ENCODE measurements at places on chromosomes 11 and 22.

DNA sequence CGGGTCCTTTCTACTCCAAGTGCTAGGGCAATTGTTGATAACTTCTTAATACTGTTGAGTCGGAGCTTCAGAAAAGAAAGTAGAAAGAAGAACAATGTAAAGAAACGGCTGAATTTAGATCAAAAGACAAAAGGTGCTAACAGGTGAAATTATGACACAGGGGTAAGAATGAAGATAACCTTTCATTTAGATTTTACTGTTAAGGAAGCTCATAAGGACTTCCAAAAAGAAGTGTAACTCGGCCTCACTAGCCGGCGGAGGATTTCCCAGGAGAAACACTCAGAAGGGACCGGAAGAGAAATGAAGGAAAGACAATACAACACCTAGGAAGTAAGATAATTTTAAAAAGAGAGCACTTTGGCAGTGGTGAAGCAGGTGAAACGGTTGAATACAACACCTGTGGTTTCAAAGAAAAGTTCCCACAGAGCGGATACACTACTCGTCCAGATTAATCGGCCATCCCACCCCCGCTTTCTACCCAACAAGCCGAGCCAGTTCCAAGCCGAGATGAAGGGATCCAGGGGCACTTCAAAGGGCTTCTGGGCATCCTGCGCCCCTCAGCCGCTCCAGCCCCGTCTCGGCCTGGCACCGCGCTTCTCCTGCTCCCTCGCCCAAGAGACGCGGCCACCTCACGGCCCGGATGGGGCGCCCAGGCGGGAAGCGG, 737 bp downstream of the PPP2R1B start:
- DNase-seq, result no peak

DNA sequence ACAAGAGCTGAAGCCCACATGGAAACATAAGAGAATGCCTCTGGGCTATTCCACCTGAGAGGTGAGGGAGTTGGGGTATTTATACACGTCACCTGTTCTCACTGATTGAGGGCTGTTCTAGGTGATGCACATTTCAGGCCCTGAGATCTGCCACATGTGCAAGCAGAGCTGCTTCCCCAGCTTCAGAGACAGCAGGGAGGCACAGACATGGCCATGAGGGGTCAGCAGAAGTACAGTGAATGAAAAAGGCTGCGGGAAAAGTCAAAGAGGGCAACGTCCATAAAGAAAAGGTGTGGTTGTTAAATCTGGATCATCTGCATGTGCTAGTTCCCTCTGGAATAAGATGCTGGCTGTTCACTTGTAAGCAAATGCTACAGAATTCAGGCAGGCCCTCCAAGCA, 75.4 kb downstream of the GAB4 start:
- peak; percentile 5 for DNase-seq

DNA sequence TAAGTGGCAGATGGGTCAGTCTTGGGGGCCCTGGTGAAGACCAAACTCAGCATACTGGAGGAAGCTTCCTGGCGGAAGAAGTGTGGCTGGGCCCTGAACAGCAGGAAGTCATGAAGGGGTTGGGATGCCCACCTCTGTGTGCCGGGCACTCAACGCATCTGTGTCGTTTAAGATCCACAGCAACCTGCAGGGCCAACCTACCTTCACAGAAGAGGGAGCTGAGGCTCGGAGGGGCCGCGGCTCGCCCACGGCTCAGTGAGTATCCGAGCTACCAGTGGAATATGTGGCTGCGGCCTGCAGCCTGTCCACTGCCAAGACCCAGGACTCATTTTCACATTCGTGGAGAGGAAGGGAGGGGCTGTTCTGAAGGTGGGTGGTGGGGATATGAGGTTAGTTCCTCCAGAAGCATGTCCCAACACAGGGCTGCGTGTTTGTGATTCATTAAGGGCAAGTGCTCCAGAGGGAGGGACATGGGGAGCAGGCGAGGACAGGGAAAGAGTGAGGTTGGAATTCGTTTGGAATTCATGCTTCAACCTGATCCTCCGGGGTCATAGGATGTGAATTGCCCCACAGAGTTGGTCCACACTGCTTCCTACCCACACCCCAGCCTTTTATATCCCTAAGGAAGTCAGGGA, 99.6 kb downstream of the MPPED1 start:
- DNase-seq, result no peak

- DNase-seq, result no peak
These were observed 143.3 kb upstream of the TBCEL start for GRCh38 chr11:120880498-120881175.

- DNase-seq, result no peak
These were observed 23.7 kb downstream of the HTR3B start for GRCh38 chr11:113928311-113928710.

Measured in NT2/D1 (cell line).